ENCODE measurements at places on chromosomes 1 and 21.

- DNase-seq: no peak
These were observed 3.2 kb downstream of the IRF6 start for GRCh38 chr1:209802780-209803152.

GRCh38 chr1:9688599-9688998 is 37.1 kb downstream of the PIK3CD start:
- DNase-seq: no peak

DNA sequence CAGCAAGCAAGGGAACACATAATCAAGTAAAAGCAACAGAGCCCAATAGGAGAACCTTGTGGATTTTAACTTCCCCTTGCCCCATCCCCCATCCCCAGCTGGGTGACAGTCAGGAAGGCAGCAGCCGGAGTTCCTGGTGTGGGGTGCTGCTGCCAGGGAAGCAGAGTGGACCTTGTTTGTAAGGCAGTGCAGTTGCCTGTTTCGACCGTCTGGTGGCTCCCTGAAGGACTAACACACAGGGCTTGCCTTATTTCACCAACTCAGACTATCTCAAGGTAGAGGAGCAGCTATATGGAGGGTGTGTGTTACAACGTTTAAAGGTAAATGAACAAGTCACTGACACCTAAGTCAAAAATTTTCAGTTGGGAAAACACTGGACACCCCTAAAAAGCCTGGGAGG is 6.6 kb downstream of the KRTAP10-8 start:
- DNase-seq: no peak

DNA sequence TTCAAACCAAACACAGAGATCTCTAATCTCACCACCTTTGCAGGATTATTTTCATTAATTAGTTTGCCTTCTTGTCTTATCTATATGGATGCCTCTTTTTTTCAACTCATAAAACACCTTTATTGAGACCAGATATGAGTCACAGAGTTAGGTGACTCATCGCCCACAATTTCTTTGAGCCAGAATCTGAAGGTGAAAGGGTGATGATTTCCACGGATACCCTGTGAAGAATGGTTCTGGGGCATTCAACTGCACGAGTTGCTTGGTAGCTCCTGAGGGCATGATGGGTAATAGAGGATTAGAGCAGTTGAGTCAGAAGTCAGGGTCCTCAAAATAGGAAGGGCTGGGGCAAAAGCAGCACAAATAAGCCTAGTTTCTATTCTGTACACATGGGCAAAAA is 128.2 kb downstream of the TBX19 start:
- no peak for DNase-seq

- DNase-seq: no peak
These were observed 50.2 kb downstream of the KCNN3 start for GRCh38 chr1:154819628-154820590.

DNA sequence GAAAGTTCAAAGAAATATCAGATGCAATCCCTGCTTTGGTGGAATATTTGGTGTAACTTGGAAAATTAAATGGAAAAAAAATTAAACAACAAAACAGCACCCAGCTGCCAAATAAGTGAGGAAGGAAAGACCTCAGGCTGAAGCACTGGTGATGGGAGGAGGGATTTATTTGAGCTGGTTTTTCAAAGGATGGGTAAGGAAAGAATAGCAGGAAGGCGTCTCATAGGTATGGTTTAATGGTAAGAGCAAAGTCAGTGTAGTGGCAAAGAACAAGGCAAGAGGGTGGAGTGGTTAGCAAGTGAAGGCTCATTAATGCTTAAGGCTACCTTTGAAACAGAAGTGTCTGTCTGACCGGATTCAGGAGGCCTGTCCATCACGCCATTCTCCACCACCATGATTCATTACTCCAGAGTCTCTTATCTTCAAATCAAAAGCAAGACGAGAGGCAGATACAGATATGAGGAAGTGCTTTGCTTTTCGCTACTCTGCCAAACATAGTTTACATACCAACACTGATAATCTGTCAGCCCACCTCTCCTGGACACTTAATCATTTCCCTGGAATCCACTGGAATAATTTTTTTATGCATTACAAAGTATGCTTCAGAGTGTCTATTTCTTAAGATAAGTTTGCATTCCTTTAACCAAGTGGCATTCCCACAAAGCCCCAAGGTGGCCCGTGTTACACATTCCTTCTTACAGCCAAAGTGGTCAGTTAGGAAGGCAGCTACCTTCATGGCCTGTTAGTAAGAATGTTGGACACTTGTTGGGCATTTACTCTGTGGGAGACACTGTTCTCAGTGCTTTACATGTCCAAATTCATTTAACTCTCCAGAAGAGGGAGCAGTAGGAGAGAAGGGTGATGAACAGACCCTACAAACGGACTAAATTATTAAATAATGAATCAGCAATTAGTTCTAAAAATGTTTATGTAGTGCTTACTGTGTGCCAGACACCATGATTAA is 146.6 kb downstream of the ROR1 start:
- no peak for DNase-seq

DNA sequence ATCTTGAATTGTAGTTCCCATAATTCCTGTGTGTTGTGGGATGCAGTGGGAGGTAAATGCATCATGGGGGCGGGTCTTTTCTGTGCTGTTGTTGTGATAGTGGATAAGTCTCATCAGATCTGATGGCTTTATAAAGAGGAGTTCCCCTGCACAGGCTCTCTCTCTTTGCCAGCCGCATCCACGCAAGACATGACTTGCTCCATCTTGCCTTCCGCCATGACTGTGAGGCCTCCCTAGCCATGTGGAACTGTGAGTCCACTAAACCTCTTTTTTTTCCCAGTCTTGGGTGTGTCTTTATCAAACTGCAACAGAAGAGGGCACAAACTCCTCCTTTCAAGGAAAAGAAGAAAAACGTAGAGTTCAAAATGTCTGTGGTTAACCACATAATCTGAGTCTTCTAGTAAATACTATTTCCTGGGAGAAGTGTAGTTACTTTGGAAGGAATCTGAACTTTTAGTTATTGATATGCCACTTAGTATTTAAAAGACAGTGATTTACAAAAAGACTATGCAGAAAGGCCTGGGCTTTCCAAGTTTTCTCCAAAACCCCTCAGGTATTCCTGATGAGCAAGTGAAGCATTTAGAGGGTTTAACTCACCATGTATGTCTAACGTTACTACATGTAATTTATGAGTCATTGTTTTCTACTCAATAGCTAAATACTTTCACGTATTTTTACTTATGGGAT is 10.0 kb downstream of the ADAMTS1 start:
- no peak for DNase-seq

DNA sequence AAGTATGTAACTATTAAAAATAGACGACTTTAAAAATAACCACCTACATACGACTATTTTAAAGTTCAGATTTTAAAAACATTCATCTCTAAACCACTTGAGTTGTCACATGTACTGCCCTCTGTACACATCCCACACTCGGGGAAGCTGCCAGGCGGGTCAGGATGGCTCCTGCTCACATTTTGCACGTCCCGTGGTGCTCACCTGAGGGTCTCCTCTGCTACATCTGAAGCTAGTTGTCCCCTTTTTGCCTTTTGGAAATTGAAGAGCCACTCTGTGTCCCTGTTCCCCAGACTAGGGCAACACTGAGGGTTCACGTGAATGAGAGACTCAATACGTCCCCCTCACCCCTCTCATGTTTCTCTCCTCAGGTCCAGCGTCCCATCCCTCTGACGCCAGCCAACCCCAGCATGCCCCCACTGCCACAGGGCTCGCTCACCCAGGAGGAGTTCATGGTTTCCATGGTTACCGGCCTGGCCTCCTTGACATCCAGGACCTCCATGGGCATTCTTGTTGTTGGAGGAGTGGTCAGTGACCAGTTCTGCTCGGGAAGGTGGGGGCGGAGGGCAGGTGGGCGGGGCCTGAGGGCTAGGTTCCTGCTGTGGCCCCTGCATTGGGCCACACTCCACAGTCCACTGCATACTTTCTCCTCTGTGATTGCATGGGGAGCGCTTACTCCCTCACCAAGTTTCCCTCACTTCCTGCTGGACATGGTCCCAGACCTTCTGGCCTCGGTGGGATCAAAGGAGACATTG is 13.0 kb upstream of the MIIP start:
- DNase-seq: no peak

DNA sequence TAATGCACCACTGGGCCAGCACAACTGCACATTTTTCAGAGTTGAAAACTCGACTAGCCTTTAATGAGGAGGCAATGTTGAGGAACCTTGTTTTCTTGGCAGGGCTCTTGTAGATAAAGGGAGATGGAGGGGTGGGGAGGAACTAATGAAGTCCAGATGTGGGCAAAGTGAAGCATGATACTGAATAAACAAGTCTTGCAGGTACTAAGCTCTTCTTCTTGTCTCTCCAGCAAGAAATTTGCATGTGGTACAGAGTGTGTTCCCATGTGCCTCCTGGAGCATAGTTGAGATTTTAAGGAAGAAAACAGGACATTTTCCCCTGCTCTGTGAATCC is 47.0 kb downstream of the PLPP3 start:
- DNase-seq: no peak

DNA sequence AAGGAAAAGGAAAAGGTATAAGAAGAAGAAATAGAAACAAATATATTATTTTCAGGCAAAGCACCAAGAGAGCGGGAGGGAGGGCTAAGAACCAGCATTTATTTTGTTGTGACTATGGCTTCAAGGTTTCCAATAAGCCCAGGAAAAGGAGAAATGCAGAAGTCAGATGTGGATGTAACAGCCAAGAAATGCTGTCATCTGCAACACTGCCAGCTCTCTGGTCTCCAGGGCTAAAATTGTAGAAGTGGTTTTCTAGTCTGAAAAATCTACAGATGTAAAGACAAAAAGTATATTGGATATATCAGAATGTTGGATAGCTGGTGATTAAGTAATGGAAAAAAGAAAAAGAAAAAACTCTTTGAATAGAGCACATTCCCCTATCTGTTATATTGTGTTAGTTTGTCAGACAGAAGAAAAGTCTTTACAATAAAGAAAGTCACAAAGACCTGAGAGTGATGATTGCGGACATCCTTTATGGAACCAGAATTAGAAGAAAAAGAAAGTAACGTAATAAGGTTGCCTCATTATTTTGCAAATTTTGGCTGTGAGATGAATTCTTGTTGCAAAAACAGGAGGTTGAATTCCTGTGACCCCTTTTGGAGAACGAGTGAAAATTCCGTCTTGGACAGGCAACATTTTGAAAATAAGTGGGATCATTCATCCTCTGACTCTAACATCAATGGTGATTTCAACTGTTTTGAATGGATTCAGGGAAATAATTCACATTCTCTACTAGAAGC is 938.1 kb downstream of the TTLL7 start:
- no peak for DNase-seq

- no peak for DNase-seq
These were observed 52.5 kb downstream of the RASAL2 start for GRCh38 chr1:178146436-178146835.

GRCh38 chr1:224632381-224632871 is 16.3 kb downstream of the CNIH3 start:
- no peak for DNase-seq

DNA sequence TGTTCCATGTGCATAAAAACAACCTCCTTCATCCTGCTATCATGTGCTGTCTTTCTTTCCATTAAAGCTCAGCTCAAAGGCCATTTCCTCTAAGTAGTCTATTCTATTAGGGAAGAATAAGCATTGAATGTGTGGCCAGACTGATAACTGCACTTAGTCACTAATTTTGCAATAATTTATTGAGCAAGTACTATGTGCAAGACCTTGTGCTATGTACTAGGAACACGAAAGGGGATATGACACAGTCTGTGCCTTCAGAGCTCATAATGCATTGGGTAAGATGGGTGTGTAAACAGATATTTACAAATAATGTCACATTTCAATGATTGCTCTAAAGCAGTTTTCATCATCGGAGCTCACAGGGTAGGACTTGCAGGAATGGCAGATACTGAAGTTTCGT is 54.2 kb downstream of the NMNAT2 start:
- no peak for DNase-seq

GRCh38 chr21:42232176-42232825 is 13.4 kb downstream of the ABCG1 start:
- no peak for DNase-seq

DNA sequence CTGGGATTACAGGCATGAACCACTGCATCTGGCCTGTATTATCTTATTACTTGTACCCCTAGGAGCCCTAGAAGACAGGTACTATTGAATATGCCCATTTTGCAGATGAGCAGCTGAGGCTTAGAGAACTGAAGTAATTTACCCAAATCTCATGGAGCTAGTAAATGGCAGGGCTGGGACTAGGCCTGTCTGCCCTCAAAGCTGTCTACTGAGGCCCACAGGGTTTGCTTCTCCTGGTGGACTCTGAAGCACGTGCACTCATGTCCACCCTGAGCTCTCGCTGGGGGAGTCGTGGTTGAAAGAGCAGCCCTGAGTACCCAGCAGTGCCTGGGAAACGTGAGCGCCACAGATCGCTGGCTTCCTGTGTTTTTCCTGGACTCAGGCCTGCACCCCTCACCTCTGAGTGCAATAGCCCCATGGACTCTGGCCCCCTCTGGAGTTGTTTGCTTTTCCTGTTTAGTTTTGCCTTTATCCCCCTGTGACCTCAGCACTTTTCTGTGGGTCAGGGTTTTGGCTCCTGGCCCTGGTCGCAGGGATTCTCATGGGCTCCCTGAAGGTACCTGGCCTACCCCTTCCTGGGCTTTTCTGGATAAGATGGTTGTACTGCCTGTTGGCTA is 52.4 kb downstream of the ARHGEF10L start:
- no peak for DNase-seq

- DNase-seq: no peak
These were observed 5.7 kb upstream of the FTCD start for GRCh38 chr21:46160907-46161632.

DNA sequence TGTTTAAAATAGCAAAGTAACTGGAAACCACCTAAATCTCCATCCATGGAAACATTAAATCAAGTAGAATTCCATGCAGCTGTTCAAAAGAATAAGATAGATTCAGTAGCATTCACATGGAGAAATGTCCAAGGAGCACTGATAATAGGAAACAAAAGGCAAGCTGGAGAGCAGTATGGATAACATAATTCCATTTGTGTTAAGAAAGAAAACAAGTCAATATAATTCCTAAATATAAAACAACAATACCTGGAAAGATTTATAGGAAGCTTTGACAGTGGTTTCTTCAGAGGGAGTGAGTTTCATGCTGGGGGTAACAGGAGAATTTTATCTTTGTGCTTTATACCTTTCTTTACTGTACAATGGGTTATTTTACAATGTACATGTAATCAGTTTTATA is 36.6 kb upstream of the EPS8L3 start:
- DNase-seq: no peak

DNA sequence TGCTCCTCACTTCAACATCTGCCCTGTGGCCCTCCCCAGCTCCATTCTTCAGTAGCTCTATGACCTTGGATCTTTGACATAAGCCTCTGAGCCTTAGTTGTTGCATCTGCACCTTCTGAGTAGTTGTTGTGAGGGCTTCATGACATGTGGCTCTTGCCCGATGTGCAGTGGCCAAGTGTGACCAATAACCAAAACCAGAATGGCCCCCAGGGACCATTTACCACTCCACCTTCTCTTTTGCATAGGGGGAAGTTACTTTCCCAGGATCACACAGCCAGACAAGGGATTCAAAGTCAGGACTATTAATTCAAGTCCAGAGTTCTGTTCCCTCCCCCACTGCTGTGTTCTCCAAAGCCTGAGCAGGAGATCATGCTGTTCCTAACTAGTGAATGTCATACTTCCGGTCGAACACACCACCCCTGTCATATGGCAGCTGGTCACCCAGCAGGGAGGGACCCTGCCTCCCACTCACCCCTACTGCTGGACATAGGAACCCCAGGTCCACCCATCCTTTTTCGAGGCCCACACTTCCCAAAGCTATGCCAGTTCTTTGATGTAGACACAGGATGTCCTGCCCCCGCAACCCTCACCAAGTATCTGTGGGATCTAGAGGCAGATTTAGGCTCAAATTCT is 4.0 kb downstream of the FGR start:
- no peak for DNase-seq

- no peak for DNase-seq
These were observed 79.2 kb downstream of the ARHGEF10L start for GRCh38 chr1:17618558-17619247.

- DNase-seq: no peak
These were observed 99.6 kb upstream of the CACNA1E start for GRCh38 chr1:181383695-181384094.
